Myometrial cell (primary cell): ENCODE measurements at places on chromosomes 2 and 18. TPM values are rescaled to one million over a fixed set of nuclear protein-coding genes. Genes with fewer than 3 reads are reported as not detected.

TGFA gene
- not detected in 2 replicates for total RNA-seq

ZNF892 gene
- total RNA-seq, result 1.2 and 3.2 TPM in 2 replicates

TSPYL6 gene
- total RNA-seq, result not detected in 2 replicates

SYT4 gene
- total RNA-seq, result not detected in 2 replicates
